Caco-2 (cell line): ENCODE measurements at places on chromosomes 5 and 9. TPM values are rescaled to one million over a fixed set of nuclear protein-coding genes. Genes with fewer than 3 reads are reported as not detected.
A peak's percentile ranks its signal among the peaks of the same experiment; 100 is the strongest.

GRCh38 chr9:96449523-96449844, 485 bp upstream of the HABP4 start:
- DNase-seq, result no peak

DNA sequence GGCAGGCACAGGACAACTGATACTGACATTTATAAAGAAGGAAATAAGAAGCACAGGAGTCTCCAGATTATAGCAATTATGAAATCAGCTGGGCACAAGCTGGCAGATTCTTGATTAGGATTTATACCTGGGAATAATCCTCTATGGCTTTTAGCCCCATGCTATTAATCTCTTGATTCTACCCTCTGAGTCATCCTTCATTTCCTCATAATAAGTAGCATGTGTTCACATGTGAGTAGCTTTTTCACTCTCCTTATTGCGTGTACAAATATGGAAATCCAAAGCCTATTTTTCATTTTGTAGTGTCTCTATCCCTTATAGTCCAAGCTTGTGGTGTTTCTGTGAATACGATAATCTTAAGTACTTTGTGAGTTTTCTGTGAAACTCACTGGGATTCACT, 185.0 kb upstream of the PRLR start:
- DNase-seq, result no peak

- no peak for DNase-seq
Measured at GRCh38 chr5:143624465-143624864, 187.5 kb upstream of the HMHB1 start.

DNA sequence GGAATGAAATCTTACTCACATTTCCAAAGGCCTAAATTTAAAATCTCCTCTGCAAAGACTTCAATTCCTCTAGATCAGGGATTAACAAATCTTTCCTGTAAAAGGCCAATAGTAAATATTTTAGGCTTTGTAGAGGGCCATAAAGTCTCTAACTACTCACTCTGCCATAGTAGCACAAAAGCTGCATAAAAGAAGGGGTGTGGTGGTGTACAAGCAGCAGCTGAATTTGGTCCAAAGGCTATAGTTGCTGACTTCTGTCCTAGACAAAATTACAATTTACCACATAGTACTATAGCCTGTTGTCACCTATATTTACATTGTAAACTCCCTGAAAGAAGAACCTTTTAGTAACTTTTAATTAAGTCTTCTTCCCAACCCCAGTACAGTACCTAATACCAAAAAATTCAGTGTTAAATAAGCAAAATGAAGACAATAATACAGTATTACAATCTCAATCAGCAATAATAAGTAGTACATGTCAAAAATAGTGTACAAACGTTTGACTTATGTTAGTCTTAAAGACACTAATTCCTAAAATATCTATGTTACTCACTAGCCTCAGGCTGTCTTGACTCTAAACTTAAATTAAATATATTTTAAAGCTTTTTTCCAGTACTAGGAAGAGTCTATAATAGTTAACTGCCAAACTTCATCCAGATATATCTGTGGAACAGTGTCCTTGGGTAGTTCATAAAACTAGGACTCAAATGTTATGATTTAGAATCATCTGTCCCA, 6.9 kb downstream of the CETN3 start:
- no peak for DNase-seq

- no peak for DNase-seq
Measured at GRCh38 chr9:110133608-110134210, 74.2 kb downstream of the C9orf152 start.

DNA sequence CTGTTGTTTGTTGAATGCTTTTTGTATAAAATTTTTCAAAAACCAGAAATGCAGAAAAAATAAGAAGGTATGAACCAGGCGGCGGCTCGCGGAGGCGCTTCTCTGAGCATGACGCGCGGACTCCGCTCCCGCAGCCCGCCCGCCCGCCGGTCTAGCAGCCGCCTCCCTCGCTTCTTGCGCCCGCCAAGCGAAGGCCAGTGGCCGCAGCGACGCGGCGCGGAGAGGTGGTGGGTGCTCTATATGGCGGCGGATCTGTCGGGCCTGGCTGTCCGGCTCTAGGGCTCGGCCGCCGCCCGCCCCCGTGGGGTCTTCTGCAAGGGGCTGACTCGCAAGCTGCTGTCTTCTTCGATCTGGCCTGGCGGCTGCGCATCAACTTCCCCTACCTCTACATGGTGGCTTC, 93.8 kb downstream of the ANKRD18A start:
- DNase-seq, result no peak

- DNase-seq, result no peak
Measured at GRCh38 chr5:55533521-55534435, 986 bp downstream of the PLPP1 start.

DNA sequence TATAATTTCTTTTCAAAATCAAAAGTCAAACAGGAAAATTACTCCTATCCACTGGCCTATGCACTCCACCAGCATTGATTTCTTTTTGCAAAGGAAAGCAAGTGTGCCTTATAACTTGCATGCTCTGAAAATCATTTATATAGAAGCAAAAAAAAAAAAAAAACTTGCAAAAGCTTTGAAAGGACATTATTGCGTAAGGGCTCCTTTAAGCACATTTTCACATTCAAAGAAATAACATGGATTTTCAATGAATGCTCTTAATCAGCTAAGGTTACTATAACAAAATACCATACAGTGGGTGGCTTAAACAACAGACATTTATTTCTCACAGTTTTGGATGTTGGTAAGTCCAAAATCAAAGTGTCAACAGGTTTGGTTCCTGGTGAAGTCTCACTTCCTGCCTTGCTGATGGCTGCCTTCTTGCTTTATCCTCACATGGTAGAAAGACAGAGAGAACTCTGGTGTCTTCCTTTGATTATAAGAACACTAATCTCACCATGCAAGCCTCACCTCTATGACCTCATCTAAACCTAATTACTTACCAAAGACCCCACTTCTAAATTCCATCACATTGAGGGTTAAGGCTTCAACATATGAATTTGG, 755.2 kb upstream of the CDH10 start:
- no peak for DNase-seq

DNA sequence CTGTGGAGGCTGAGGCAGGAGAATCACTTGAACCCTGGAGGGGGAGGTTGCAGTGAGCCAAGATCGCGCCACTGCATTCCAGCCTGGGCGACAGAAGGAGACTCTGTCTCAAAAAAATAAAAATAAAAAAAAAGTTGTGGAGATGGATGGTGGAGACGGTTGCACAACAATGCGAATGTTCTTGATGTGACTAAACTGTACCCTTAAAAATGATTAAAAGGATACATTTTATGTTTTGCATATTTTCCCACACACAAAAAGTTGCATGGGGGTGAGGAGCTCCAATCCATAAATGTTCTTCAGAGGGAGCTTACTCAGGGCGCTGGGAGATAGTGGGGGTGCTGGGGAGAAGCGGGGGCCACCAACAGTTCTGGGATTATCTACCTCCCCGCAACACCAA, 43.8 kb upstream of the CDKN2AIPNL start:
- no peak for DNase-seq

DNA sequence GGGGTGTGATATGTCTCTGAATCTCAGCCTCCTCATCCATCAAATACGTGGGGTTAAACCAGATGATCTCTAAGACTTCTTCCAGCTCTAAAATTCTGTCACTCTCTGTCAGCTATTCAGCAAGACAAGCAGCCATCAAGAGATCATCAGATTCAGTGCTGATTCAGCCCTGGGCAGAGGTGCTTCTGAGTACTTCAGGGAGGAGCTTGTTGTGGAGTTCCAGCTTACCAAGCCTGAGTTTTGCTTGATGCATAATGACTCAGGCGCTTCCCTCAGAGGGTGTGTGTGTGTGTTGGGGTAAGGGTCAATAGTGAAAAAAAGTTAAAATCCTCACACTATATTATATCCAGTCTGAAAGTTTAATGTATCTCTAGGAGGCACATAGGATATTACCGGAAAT, 29.6 kb upstream of the TAF1L start:
- no peak for DNase-seq

- peak; percentile 14 for DNase-seq
Measured at GRCh38 chr5:135214897-135215616, 181.0 kb upstream of the PITX1 start.

- no peak for DNase-seq
Measured at GRCh38 chr5:87877495-87877894, 391.1 kb downstream of the TMEM161B start.

DNA sequence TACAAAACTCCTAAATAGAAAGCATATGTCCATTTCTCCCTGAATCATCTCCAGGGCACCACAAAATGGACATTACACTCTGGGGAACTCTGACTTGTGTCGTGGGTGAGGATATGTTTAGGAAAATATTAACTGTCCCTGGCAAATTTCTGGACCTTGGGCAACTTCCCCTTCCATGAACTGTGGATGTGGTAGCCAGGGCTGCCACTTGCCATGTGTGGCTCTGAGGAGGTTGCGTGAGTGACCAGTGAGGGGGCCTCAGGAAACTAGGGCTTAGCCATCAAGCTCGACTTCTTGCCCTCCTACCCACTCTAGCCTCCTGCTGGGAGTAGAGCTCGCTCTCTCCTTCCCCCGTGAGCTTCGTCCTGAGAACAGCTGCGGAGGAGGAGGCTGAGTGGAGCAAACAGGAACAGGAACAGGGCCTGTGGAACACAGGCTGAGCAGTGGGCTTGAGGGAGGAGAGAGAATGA, 13.8 kb upstream of the STC2 start:
- DNase-seq, result no peak

GRCh38 chr9:127349483-127350113, 47.4 kb upstream of the SLC2A8 start:
- no peak for DNase-seq

DNA sequence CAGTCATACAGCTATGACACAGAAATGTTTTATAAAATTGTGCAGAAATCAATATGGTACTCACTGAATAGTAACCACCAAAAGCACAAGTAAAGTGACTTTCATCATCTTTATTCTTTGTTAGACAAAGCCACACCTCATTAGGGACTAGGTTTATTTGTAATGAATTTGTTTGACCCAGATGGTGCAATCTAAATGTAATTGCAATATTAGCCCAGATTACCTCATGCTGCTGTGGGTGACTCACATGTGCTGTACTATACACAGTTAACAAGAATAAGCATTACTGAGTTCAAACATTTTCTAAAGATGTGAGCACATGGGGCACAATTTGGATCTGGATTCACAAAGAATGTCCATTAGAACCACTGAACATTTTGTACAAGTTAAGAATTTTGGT, 759.3 kb upstream of the TYRP1 start:
- no peak for DNase-seq

- DNase-seq, result no peak
Measured at GRCh38 chr5:177982956-177983355, 13.1 kb downstream of the PROP1 start.

DNA sequence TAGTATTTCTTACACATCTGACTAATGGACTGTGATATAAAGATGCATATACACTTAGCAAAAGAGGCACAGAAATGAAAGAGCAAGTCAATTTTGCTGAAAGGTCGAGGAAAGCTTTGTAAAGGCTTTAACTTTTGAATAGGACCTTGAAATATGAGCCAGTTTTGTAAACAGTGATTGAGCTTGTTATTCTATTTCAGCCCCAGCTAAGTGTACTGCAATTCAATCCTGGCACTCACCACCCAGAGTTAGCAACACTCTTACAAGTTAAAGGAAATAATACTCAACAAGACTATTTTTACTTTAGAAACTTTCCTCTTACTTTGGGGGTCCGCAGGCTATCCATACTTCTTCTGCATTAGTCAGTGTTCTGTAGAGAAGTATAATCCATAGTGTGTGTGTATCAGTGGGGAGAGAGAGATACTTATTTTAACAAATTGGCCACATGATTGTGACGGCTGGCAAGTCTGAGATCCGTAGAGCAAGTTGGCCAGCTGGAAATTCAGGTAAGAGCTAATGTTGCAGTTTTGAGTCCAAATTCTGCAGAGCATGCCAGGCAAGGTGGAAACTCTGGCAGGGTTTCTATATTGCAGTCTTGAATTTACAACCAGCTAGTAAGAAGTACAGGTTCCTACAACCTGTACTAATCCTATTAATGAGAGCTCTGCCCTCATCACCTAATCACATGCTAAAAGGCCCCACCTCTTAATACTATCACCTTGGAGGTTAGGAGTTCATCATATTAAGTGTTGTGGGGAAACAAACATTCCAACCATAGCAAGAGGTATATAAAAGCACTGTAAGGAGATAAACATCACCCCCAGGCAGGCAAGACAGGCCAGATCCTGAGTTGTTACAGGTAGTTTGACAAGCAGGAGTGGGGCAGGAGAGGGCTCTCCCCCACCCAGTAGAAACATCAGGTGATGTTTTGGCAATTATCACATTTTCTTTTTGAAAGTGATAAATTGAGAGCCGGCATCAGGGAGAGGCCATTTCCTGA, 33.6 kb downstream of the IL7R start:
- no peak for DNase-seq

DNA sequence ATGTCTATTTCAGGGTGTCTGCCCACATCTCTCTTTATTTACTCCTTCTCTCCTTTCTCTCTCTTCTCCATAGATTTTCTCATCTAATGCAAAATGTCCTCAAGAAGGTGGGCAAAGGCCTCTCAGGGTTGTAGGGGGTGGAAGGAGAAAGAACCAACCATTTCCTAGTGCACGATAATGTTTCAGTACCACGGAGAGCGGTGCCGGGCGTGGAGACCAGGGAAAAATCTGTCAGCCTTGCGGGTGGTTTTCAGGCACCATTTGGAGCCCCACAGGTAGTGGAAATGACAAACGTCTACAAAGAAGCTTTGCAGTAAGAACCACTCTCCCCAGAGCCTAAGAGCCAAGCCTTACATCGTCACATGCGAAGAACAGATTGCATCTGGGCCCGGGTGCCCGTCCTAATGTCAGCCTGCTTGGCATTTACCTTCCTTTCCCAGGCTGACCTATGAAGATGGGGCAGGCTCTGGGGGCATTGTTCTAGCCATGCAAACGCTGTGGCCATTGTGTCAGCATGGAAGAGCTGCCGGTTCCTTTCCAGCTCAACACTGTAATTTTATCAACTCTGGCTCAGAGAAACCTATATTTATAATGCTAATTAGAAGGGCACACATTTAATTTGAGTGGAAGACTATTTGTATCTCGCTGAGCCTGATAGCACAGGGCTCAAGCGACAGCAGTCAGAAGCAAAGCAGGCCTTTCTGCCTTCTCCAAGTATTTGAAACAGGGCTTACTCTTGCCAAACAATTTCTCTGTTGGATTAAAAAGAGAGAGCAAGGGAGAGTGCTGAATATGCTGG, 430.1 kb upstream of the WWC1 start:
- peak; percentile 63 for DNase-seq

- no peak for DNase-seq
Measured at GRCh38 chr5:161380486-161380885, 166.0 kb downstream of the GABRB2 start.

DNA sequence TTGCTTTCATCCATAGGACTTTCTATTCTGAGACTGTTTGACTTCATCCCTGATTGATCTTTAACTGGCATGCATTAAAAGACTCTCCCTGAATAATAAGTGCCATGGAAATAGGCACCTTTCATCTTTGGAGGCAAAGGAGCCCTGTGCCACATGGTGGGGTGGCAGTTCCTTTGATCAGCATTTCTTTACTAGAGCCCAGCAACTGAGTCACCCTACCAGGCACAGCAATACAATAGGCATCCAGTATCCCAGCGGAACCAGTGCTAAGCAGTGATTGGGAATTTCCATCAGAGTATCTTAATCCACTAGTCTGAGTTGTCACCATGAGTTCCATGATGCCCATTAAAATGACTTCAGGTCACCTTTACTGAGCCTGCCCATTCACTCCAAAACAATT, 476.1 kb upstream of the MPDZ start:
- DNase-seq, result no peak

The CFAP157 gene
- not detected in 2 replicates for total RNA-seq

The UBTD2 gene
- total RNA-seq, result 32.4 and 33.2 TPM in 2 replicates

The PSD2 gene
- total RNA-seq, result 0.09 and 0.12 TPM in 2 replicates

The PCDHGA7 gene
- 0.09 and 0.43 TPM in 2 replicates for total RNA-seq

The HMMR gene
- total RNA-seq, result 61.1 and 64.2 TPM in 2 replicates
